ENCODE measurements at places on chromosomes 16 and 17.

GRCh38 chr17:8862213-8863056 lies 5.0 kb downstream of the PIK3R6 start:
- DNase-seq, result no peak

DNA sequence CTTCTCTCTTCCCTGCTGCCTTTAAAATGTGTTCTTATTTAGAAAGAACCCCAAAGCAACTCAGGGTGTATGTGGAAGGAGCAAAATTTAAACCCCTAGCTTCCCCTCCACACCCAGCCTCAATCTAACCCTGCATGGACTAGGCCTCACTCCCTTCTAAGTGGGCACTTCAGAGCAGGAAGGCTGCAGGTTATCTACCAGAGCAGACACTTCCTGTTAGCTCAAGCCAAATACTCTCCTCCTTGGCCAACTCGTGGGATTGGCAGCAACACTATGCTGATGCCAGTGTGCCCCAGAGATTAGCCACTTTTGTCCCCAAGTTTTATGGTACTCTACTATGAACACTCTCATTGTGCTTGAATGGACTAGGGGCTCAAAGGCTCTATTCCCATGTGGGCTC lies 35.6 kb downstream of the CCDC42 start:
- no peak for DNase-seq

DNA sequence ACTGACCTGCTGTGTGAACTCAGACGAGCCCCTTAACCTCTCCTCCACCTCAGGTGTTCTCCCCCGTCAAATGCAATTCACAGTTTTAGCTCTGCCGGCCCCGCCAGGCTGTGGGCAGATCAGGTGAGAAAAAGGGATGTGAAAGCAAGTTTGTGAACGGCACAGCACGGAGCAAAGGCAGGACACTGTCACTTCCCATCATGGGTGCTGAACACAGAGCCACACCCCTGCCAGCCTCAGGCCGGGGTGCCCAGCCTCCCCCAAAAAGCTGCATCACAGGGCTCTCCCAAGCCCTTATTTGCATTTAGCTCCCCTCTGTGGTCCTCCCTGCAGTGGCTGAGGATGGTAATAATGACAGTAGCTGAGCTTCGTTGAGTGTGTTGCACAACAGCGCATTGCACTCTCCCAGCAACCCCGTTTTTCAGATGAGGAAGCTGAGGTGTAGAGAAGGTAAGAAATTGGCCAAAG lies 88.8 kb upstream of the TNRC6C start:
- no peak for DNase-seq

GRCh38 chr16:85152414-85153030 lies 40.2 kb upstream of the CIBAR2 start:
- no peak for DNase-seq

GRCh38 chr17:38465391-38466345 lies 37.4 kb downstream of the ARHGAP23 start:
- DNase-seq, result no peak

DNA sequence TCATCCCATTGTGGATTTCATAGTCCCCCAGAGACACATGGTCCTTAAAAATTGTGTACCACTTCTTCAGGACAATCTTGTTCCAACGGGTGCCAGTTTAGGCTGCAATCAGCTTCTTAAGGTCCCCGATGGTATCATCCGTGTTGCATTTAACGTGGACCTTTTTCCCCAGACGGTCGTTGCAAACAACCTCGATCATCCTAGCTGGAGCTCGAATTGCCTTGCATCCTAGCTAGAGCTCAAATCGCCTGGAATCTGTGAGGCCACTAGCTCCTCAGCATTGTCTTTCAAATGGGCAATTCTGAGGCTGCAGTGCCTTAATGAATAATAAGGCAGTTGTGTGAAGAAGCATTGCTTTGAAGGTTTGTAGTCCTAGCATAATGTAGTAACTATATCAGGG lies 37.7 kb upstream of the RHBDL3 start:
- no peak for DNase-seq

GRCh38 chr17:47170710-47171109 lies 18.4 kb downstream of the CDC27 start:
- no peak for DNase-seq

GRCh38 chr17:63451150-63451549 lies 5.0 kb upstream of the CYB561 start:
- DNase-seq, result no peak

- no peak for DNase-seq
Observed at GRCh38 chr17:61338000-61338798, 61.4 kb upstream of the TBX2 start.

- no peak for DNase-seq
Observed at GRCh38 chr16:50781043-50781442, 39.2 kb downstream of the CYLD start.

DNA sequence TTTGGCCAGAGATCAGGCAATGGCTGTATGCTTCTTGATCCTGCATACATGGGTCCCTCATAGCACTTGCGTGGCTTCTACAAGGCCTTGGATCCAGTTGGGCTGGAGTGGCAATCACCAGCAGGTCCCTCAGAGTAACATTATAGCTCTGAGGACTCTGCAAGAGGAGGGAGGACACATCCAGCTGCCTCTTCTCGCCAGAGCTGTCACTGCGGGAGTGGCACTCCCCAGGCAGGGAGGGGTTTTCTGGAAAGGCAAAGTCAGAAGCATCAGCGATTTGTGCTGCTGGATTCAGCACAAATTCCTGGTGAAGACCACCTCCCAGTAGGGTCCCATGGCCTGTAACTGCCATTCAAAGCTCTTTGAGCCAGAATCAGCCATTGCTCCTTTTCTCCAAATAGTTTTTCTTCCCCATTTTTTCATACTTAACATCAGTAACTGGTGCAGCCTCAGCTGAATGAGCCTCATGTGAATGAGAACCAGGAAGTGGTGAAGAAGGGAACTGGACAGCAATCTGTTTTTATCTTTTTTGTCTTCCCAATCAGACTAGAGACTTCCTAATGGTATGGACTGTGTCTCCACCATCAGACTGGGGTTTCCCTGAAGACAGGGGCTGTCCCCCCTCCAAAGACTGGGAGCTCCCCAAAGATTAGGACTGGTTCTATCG lies 40.6 kb upstream of the HOXB13 start:
- no peak for DNase-seq

- DNase-seq, result no peak
Observed at GRCh38 chr16:54326266-54326662, 39.7 kb upstream of the IRX3 start.

DNA sequence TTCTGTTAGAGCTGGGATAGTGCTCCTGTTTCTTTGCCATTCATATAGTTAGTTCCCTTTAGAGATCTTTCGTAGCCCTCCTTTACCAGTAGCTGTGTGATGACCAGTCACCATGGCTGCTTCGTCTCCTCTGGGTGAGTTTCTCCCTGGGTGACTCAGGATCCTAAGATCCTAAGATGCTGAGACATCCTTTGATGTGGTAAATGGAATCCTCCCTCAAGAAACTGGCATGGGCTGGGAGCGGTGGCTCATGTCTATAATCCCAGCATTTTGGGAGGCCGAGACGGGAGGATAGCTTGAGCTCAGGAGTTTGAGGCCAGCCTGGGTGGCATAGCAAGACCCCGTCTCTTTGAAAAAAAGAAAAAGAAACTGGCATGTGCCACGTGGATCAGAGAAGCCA lies 5.9 kb downstream of the PHAF1 start:
- DNase-seq, result no peak

DNA sequence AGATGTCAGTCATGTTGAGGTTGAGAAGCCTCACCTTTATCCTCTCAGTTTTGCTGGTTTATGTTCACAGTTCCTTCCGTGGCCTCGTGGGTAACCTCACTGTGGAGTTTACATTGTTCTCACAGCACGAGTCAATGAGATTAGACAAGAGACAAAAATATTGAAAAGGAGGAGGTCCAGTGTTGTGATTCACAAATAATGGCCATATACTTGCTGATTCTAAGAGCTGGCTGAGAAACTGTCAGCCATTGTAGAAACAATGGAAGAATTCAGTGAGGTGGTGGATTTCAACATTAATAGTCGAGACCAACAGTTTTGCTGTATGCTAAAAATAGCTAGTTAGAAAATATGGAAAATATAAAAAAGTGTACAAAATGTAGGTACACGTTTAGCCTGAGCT lies 176.4 kb upstream of the WSCD1 start:
- no peak for DNase-seq

DNA sequence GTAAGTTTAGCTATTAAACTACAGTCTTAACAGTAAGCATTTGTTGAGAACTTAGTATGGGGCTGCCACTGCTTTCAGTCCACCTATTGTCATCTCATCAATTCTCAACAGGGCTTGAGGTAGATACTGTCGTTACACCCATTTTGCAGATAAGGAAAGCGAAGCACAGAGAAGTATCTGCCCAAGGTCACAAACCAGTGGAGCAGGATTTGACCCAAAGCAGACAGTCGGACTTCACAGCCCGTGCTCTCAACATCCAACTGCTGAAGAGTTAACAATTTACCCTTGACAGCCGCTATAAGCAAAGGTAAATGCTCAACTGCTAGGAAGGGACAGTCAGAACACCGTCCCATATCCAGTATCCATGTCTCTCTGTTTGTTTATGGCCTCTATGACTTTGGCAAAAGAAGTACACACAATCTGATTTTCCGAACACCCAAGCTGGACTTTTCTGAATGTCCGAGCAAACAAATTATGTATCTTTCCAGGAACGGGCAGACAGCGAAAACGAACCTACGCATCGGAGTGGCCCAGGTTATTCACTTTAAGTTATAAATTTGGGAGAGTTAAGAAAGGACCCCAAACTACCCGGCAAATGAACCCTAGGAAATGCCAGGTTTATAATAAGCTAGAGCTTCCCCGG lies 1.2 kb downstream of the SIAH1 start:
- DNase-seq, result peak; percentile 49

GRCh38 chr16:23519282-23519681 lies 9.0 kb upstream of the GGA2 start:
- no peak for DNase-seq

DNA sequence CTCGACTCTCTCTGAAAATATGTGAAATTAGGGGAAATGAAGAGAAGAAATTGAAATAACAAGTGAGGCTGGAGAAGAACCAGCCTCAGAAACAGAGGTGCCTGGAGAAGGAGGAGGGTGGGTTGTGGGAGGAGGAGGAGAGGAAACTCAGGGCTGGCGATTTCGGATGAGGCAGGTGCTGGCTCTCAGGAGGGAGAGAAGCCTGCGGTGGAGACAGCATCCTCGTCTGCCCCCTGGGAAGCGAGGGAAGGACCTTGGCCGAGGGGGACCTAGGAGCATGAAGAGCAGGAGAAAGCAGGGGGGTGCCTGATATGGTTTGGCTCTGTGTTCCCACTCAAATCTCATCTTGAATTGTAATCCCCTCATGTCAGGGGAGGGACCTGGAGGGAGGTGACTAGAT lies 264.7 kb upstream of the TNRC6C start:
- peak; percentile 43 for DNase-seq

DNA sequence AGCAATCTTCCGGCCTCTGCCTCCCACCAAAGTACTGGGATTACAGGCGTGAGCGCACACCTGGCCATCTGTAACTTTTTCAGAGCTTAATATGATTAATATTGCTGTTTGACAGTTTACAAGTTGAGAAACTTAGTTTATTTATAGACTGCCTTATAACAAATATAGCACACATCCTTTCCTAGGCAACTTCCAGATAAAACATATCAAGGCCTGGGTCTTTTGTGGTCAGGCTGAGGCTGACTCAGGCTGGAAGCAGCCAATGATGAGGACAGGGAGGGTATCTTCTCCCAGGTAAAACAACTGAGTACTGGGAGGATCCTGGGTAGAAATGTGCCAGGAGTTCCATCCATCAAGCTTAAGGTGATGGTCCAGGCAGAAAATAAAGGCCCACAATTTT lies 16.2 kb downstream of the LUC7L start:
- DNase-seq, result no peak

- DNase-seq, result peak; percentile 82
Observed at GRCh38 chr16:23694644-23695373, 16.1 kb downstream of the PLK1 start.

DNA sequence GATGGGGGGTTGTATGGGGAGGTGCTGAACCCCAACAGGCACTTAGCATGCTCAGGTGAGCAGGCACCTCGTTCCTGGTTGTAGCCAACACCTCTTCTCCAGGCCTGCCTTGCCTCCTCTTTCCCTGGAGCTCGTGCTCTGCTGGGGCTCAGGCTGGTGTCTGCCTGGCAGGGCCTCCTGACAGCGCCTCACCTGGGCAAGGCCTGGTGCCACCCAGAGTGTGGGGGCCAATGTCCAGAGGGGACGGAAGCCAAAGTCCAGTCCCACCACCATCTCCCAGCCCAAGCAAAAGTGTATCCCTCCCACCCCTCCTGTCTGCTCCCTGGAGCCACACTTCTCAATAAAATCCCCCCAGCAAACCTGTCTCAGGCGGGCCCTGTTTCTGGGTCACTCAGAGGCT lies 304.2 kb upstream of the TNRC6C start:
- DNase-seq, result no peak

- no peak for DNase-seq
Observed at GRCh38 chr17:65556910-65557348, 4.5 kb downstream of the AXIN2 start.

GRCh38 chr16:4277987-4278513 lies 5.2 kb upstream of the TFAP4 start:
- DNase-seq, result no peak

- DNase-seq, result no peak
Observed at GRCh38 chr16:10751291-10751697, 7.7 kb downstream of the NUBP1 start.

- DNase-seq, result no peak
Observed at GRCh38 chr17:65697661-65698060, 136.2 kb upstream of the AXIN2 start.

- DNase-seq, result no peak
Observed at GRCh38 chr17:29661213-29661612, 38.5 kb upstream of the CORO6 start.

DNA sequence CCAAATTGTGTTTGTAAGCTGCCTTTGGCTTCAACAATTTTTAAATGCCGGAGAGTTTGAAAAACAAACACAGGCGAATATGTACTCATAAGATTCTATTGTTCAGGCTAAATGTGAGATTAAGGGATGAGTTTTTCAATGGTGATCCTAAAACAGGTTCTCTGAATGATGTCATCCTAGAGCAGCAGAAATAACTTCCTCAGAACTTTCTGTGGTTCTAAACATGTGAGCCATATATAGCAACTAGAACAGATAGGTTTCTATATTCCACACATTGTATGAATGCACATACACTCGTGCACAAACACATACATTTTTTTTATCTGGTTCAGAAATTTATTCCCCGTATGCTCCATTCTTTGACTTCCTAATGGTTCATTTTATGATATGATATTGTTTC lies 1352.2 kb downstream of the CDH8 start:
- DNase-seq, result no peak

DNA sequence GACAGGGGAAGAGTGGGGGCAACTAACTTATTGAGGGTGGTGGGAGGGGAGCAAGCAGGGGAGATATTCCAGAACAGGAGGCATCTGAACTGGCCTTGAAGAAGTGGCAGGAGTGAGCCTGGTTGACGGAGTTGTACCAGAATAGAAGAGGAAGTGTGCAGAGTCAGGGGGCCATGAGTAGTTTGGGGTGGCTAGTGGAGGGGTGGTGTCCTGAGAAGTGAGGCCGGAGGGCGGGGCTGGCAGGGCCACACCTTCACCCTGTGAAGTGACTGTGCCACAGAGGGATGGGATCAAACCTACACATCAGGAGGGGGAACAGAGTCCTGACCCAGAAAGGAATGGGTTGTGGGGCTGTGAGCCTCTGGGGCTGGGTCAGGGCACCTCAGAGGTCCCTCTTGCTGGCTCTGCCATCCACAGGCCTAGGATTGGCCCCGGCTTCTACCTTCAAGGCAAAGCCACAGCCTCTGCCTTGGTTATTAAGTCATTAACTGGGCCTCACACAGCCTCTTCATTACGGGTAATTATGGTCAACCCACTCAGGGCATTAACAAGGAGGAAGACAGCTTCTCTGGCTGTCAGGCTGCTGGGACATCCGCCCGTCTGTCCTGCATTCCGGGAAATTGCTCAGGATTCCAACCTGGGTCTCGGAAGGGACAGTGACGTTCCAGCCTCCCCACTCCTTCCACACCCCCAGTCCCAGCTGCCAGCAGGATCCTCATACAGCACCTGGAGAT lies 12.7 kb downstream of the SPNS2 start:
- no peak for DNase-seq
